Skin of body (tissue), 3 donors: ENCODE measurements at places on chromosomes 13 and 19.

GRCh38 chr13:71712988-71713653 is 153.9 kb downstream of the DACH1 start:
- no peak for DNase-seq

- DNase-seq, result peak; percentile 23
Measured at GRCh38 chr13:44575741-44576350, at the start of gene TSC22D1. Gene TSC22D1, minus strand, starts transcription at chr13:44576330. Its CDS starts 256 bp downstream, at chr13:44576074.

DNA sequence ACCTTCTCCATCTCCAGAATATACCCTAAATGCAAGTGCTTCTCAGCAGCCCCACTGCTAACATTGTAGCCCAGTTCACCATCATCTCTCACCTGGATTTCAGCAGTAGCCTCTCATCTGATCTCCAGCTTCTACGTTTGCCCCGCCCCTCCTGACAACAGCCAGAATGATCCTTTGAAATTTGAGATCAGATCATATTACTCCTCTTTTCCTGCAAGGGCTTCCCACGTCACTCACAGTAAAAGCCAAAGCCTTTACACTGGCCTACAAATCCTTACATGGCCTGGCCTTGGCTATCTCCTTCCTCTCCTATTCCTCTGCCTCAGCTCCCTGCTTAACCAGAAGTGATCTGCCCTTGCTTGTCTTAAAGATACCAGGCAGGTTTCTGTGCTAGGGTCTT is 94.3 kb upstream of the NBEA start:
- DNase-seq, result no peak

- no peak for DNase-seq
Measured at GRCh38 chr13:33932769-33933406, 114.9 kb downstream of the RFC3 start.

DNA sequence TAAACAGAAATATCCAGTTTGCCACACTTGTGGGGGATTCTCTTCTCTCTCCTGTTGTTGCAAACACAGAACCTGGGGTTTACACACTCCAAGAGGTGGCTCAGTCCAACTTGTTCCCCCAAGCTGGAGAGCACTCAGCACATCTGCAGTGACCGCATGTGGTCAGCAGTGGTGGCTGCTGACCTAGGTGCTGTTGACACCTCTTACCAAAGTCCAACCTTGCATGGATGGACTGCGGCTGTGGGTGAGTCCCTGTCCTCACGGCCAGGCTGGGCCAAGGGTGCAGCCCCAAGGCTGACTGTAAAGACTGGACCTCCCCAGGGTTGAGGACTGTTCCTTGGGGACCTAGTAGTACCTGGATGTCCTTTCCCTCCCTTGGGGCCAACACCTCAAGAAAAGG is 6.1 kb downstream of the LRFN3 start:
- no peak for DNase-seq
